Naive thymus-derived CD8-positive, alpha-beta T cell (primary cell): ENCODE measurements at places on chromosomes 12 and 14.

- no peaks in the 10 kb centered on the region for H3K4me1 ChIP-seq
- H3K4me3 ChIP-seq, result no peak overlapping the region
- no peaks in the 10 kb centered on the region for H3K36me3 ChIP-seq
- peaks cover 5% of the 10 kb centered on the region for H3K27me3 ChIP-seq
- no peak overlapping the region for H3K27ac ChIP-seq
- DNase-seq, result no peak
These were observed 479.1 kb downstream of the ATP23 start for GRCh38 chr12:58420503-58420902.

GRCh38 chr12:44077294-44077693, 241.4 kb downstream of the TMEM117 start:
- no peak overlapping the region for H3K4me3 ChIP-seq
- no peak overlapping the region for H3K27ac ChIP-seq
- peaks cover 2% of the 10 kb centered on the region for H3K36me3 ChIP-seq
- H3K4me1 ChIP-seq, result no peaks in the 10 kb centered on the region
- H3K27me3 ChIP-seq, result no peaks in the 10 kb centered on the region

GRCh38 chr12:103538397-103538796, 42.6 kb upstream of the C12orf42 start:
- no peaks in the 10 kb centered on the region for H3K4me1 ChIP-seq
- no peak overlapping the region for H3K27ac ChIP-seq
- no peak overlapping the region for H3K4me3 ChIP-seq
- no peak for DNase-seq
- no peaks in the 10 kb centered on the region for H3K36me3 ChIP-seq

DNA sequence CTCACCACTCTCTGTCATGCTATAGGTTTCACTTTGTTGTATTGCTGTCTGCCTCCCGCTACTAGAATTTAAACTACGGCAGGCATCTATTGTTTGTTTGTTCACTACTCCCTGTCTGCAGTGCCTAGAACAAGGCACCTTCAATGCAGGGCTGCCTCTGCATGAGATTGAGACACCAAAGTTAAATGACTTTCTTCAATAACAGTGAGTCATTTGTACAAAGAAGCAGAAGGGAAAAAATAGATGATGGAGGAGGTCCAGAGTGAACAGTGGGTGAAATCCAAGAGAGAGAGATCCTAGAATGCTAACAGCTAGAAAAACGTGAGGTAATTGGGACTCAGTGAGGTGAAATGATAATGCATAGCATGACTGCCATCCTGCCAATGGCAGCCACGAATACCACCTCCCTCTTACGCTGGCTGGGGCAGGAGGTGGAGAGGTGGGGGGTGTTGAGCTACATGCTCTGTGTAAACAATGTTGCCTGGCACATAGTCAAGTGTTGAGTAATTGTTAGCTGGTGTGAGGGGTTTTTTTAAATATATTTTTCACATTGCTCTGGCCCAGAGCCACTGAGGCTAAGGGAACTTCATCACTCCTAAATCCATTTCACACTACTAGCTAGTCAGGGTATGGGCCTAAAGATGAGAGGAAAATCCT, 367.6 kb downstream of the RPS29 start:
- H3K4me3 ChIP-seq, result no peak overlapping the region
- H3K4me1 ChIP-seq, result peaks cover 2% of the 10 kb centered on the region
- no peak overlapping the region for H3K27ac ChIP-seq

GRCh38 chr12:30828686-30829085, 73.9 kb upstream of the CAPRIN2 start:
- H3K4me3 ChIP-seq, result no peak overlapping the region
- no peak overlapping the region for H3K27ac ChIP-seq
- no peak for DNase-seq
- H3K36me3 ChIP-seq, result no peaks in the 10 kb centered on the region

DNA sequence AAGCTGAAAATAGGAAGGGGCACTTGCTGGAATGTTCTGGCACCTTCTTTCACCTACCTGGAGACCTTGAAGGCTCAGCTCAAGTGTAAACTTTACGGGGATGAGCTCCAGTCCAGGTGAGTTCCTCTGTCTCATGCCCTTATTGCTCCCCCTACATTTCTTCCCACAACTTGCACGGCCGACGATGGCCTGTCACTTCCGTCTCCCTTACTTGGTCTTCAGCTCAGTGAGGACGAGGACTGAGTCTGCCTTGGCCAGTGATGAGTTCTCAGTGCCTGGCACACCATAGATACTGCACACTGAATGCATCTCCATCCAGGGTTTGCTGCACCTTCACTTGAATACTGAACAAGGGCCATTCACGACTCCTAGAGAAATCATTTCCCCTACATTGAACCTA, 21.4 kb downstream of the ADGRD1 start:
- no peaks in the 10 kb centered on the region for H3K36me3 ChIP-seq
- DNase-seq, result no peak
- no peaks in the 10 kb centered on the region for H3K27me3 ChIP-seq
- no peak overlapping the region for H3K4me3 ChIP-seq
- no peaks in the 10 kb centered on the region for H3K4me1 ChIP-seq

GRCh38 chr12:103964805-103965204, 867 bp upstream of the TDG start:
- peak overlapping the region; percentile 99 for H3K27ac ChIP-seq
- H3K36me3 ChIP-seq, result no peaks in the 10 kb centered on the region
- H3K4me3 ChIP-seq, result peak overlapping the region; percentile 96
- no peak for DNase-seq
- no peaks in the 10 kb centered on the region for H3K27me3 ChIP-seq
- H3K4me1 ChIP-seq, result peaks cover 52% of the 10 kb centered on the region

GRCh38 chr14:73634011-73634833, 10.6 kb upstream of the DNAL1 start:
- H3K4me1 ChIP-seq, result peaks cover 5% of the 10 kb centered on the region
- no peak overlapping the region for H3K27ac ChIP-seq
- no peaks in the 10 kb centered on the region for H3K27me3 ChIP-seq
- no peaks in the 10 kb centered on the region for H3K36me3 ChIP-seq
- DNase-seq, result no peak
